Hematopoietic multipotent progenitor cell treated with erythropoietin and hydrocortisone succinate and interleukin-3 and kit ligand, for 17 days (in vitro differentiated cells): ENCODE measurements at places on chromosomes 11 and 22.

DNA sequence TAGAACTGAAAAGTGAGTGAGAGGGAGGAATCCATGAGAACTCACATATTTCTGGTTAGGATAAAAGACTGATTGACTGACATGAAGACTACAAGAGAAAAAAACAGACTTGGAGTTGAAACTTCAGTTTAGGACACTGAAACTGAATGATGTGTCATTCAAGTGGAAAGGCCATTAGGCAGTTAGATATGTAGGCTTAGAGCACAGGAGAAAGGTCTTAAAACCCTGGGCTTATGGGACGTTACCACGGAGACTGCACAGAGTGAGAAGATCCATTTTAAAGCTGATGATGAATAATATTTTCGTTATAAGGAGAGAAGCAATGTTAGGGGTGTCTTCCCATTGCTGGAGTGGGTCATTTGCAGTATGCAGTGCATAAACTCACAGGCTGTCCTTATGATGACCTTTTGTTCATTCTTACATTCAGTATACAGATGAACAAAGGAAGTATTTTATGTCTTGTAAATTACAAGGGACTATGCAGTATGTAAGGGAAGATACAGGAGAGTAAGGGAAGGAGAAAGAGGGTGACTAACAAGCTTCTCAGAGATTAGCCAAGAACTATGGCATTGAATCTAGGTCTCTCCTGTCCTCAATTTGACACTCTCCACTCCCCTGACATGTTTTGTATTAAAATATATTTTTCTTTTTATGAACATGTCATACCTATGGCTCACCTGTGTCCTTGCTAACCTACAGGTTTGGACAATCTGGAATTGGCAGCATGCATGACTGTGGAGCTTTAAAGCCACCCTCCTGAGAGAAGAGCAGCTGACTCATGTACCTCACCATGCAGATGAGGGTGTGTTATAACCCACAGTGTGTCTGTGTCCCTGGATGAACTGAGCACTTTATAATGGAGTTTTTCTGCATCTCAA is 63.7 kb downstream of the MAML2 start:
- no peak for DNase-seq

DNA sequence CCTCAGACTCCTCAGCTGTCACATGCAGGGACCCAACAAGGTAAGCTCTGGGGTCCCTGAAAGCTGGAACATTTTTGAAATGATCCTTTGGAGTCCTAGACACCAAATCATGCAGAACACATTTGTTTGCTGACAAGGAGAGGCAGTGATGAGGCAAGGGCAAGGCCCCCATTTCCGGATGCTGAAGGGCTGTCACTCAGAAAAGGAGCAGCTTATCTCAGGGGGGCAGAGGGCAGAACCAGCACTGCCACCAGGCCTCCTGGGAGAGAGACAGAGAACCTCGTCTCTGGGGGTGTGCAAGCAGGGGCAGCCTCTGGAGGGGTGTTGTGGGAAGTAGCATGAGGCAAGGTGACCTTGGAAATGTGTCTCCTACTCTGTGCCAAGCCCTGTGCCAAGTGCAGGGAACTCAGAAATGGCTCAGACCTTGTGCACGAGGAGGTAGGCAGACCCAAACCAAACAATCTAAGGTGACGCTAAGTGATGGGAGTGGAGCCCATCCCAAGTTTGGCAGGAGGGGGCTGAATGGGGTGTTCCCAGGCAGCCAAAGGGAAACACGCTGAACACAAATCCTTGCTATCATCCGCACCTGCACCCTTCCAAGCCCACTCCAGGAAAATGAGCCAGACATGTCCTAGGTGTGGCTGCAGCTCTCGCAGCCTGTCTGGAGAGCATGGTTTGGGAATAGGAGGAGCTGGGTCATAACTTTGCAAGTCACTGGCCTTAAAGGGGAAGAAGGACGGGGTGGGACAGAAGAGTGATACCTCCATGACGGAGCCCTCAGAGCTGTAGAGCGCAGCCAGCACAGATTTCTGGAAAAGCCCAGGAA is 94.2 kb downstream of the PDE2A start:
- DNase-seq, result no peak

DNA sequence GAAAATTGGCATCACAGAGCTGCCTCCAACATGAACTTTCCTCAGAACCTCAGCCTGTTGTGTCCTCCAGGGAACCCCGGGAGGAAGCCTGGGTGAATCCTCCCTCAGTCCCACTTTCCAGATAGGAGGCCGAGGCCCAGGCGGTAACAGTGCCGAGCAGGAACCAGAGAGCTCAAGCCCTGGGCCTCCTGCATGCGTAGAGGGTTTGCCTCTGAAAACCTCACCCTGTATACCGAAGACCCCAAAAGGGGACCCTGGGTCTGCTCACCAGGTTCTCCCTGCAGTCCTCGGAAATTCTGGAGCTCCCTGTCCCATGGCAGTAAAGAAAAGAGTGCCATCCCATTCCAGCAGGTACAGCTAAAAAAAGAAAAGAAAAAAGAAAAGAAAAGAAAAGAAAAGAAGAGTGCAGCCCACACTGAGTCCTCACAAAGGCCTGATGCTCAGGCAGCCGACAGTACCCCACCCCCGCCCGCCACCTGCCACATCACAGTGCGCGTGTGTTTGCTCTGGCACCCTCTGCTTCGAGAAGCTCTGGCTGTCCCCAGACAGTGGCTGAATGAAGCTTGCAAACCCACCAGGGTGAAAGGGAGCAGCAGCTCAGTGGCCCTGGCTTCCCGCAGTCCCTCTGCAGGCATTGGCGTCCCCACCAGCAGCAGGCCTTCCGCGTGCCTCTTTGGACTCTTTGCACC is 28.4 kb upstream of the FADD start:
- no peak for DNase-seq

- DNase-seq, result no peak
Measured at GRCh38 chr22:49564054-49564453, 263.6 kb downstream of the BRD1 start.

DNA sequence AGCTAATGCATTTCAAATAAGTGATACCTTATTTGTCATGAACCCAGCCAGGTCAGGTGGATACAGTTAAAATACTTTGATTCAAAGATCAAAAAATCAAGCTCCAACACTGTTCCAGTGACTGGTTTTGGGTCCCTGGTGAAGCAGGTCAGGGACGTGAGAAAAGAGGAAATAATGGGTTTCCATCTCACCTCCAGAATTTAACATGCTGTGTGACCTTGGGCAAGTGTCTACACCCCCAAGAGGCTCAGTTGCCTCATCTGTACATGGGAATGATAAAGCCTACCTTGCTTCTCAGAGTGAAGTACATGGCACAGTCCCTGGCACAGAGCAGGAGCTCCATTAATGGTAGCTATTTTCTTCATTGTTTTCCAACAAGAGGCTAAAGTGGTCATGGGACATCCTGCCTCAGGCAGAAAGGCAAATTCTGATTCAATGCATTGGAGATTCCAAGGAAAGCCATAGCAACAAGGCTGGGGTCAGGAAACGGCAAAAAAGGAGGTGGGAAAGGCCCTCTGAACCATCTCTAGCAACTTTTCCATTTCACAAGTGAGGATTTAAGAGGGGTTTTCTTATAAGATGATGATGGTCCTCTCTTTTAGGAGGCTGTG is 108.5 kb downstream of the CSNK2A3 start:
- DNase-seq, result no peak

DNA sequence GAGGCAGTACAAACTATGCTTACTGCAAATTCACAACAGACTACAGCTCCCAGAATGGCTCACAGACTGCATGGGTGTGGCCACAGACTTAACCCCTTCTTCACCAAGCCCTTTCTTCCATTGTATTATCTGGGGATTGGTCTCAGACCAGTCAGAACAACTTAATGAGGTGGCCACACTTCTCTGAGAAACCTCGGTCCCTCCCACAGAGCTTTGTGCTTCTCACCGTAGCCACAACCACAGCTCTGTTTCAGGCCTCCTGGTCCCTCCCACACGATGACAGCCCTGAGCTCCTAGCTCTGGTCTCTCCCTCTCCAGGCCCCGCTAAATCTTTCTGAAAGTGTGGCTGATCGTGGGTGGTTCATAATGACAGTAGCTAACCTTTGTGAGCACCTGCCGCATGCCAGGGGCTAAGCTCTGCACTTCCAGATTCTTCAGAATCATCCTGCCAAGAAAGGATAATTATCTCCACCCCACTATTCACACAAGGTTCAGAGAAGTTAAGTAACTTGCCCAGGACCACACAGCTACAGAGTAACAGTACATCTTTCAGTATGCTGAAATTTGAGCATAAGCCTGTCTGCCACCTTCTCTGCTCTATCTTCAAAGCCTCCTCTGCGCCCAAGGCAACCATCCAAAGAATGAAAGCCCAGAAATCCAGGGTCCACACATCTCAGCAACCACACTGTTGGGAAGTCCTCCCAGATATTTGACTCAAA is 5.4 kb downstream of the PDE2A start:
- DNase-seq, result no peak

DNA sequence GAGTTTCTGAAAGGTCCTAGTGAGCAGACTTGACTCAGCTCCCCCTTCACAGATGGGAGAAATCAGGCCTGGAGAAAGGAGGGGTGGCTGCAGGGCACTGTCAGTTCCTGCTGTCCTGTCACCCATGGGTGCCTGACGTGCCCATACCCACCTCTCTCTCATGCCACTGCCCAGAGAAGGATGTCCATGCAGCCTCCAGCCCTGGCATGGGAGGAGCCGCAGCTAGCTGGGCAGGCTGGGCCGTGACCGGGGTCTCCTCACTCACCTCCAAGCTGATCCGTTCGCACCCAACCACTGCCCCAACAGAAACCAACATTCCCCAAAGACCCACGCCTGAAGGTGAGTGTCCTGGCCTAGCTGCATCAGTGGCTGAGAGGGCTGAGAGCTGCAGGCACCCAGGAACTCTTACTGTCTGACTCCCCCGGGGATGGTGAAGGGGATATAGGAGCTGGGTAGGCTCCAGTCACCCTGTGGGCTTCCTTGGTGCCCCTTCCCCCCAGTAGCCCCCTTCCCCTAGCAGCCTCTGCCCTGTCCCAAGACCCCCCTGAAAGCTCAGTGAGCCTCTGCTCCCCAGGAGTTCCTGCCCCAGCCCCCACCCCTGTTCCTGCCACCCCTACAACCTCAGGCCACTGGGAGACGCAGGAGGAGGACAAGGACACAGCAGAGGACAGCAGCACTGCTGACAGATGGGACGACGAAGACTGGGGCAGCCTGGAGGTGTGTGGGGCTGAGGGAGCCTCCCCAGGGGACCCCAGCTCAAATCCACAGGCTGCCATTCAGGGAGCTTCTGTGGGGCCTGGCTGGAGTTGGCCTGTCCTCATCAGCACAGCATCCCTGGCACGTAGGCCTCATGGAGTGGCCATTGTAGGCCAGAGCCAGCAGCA is 11.8 kb downstream of the SCYL1 start:
- DNase-seq, result no peak

DNA sequence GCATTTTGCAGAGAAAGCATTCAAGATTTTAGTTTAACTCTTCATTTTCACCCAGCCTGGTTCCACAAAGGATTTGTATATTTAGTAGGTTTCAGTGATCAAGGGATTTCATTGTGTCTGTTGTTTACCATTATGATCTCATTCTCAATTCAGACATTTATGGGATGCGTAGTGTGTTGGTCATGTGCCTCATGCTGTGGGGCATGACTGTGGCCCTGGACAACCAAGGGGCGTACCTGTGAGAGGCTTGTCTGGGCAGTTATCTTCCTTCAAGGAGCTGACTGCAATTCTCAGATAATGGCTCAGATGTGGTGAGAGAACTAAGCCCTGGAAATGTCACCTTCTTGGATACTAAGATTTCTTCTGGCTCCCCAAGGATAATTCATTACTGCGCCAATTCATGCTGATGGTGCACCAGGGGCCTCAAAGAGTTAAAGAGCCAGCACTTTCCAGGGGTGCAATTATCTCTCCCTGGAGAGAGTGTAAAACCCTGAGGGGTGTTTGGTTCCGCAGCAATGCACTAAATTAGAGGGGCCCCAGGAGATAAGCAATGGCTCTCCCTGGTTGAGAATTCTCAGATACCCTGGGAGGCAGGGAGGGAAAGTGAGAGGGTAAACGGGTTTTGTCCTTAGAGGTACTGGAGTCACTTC is 32.2 kb downstream of the SLC6A5 start:
- no peak for DNase-seq

DNA sequence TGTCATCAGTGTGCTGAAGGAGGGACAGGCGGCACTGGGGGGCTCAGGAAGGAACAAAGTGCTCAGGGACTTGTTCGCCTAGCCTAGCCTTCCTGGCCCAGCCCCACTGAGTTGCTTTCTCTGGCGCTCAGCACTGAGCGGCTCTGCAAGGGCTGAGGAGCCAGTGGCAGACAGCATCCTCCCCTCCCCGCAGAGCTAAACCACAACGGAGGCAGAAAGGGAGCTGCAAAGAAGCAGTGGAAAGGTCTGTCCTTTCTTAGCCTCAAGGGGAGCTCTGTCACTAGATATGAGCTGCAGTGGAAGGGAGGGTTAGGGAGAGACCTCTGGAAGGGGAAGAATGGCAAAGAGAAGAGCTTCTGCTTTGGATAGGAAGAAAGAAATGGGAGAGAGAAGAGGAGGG is 89.7 kb upstream of the PHOX2A start:
- DNase-seq, result no peak

DNA sequence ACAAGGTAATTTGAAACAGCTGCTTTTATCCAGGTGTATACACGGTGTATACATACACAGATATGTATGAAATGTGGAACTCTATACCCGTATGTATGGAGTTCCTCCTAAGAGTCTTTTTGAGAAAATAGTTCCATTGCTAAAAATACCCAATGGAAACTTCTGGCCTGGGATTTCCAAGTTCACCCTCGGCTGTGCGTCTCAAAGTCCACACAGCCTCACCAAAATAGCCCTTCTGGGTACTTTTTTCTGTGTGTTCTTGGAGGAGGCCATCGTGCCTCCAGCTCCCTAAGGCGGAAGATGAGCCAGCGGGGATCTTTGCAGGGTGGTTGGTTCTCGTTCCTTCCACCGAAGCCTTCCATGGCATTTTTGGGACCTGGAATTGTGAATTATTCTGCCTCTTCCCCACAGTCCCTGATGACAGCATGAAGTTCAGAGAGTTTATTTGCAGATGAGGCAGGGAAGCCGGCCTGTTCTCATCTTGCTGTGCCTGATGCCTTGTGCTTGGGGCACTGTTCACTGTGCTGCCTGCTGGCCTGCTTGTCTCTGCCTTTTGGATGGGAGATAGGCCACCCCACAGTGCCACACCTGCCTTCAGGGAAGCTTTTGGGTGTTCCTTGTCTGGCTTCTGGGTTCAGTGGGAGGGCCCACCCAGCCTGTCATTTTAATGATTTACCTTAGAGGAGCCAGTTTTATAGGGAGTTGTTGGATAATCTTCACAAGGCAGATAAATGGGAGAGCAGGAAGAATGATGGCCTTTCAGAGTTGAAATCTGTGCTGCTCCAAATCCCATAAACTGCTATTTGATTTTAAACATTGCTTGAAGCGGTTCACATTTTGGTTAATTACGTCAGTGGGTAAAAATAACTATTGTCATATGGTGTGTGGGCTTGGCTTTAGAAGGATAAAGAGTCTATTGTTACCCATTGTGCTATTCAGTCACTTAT is 112.7 kb upstream of the OR4B1 start:
- no peak for DNase-seq

- DNase-seq, result no peak
Measured at GRCh38 chr22:35488513-35488912, 52.1 kb upstream of the RASD2 start.

DNA sequence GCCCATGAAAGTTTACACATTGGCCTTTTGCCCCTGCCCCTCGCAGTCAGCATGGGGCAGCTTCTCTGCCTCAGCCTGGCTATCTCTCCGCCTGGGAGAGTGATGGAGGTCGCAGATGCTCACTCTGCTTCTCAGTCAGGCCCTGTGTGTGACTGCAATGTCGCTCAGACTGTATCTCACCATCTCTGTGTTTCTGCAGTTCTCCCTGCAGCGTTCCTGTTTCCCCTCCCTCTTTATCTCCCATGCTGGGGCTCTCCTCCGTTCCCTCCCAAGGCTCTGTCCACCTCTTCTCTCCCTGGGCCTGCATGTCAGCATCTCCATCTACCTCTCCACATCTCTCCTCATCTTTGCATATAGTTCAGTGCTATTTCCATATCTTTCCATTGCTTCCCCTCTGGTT is 38.1 kb downstream of the SLC22A12 start:
- DNase-seq, result no peak
